ENCODE measurements at places on chromosomes 2 and 18.

- no peak for DNase-seq
Measured at GRCh38 chr2:232030229-232030628, 68.7 kb downstream of the DIS3L2 start.

DNA sequence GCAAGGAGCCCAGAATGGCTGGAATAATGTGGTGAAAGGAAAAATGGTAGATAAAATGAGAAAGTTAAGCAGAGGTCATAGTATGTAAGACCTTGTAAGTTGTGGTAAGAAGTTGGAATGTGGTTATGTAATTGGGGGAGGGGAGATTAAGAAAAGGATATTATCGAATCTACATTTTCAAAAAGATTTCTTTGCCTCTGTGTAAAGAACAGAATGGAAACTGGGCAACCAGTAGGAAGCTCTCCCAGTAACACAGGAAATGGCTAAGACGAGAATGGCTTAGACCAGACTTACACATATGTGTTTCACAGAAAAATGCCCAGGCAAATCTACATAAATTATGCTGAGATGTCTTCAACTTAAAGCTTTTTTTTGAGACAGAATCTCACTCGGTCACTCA is 13.2 kb downstream of the MEMO1 start:
- DNase-seq, result no peak

- no peak for DNase-seq
Measured at GRCh38 chr2:198913394-198914152, 544.2 kb downstream of the SATB2 start.

GRCh38 chr2:11093467-11093866 is 61.8 kb upstream of the SLC66A3 start:
- DNase-seq, result peak; percentile 74

DNA sequence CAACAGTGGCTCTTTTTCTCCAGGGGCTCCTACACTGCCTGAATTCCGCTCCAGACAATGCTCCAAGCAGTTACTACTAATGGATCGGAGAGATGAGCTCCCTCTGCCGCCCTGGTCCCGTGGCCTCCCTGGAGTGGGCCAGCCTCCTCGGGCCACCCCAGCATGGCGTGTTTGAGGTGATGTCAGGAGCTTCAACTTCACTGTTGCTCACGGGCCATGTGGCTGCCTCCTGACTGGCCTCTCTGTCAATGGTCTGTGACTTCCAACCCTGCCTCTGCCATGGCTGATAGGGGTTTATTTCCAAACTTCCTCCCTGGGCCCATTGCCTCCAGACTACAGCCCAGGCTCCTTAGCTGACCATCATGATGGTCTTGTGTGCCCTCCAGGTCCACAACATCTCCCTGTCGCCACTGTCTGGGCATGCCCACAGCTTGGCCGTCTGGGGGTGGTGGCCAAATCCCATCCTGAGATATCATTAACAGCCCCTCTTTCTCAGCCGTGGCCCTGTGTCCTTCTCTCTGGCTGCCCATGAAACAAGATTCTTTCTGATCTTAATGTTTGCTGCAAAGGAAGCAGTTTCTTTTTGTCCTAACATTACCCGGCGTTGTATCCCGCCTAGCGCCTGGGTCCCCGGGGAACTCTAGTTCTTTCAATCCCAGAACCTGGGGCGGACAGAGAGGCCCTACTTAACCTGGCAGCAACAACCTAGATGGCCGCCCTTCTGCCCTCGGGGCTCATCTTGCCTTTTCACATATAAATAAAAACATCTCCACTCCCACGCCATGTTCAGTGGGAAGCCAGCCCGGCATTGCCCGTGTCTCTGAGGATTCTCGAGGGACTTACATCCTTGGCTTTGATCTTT is 38.1 kb downstream of the ATOH8 start:
- DNase-seq, result peak; percentile 83

GRCh38 chr2:52084759-52085158 is 1052.8 kb upstream of the NRXN1 start:
- DNase-seq, result no peak

DNA sequence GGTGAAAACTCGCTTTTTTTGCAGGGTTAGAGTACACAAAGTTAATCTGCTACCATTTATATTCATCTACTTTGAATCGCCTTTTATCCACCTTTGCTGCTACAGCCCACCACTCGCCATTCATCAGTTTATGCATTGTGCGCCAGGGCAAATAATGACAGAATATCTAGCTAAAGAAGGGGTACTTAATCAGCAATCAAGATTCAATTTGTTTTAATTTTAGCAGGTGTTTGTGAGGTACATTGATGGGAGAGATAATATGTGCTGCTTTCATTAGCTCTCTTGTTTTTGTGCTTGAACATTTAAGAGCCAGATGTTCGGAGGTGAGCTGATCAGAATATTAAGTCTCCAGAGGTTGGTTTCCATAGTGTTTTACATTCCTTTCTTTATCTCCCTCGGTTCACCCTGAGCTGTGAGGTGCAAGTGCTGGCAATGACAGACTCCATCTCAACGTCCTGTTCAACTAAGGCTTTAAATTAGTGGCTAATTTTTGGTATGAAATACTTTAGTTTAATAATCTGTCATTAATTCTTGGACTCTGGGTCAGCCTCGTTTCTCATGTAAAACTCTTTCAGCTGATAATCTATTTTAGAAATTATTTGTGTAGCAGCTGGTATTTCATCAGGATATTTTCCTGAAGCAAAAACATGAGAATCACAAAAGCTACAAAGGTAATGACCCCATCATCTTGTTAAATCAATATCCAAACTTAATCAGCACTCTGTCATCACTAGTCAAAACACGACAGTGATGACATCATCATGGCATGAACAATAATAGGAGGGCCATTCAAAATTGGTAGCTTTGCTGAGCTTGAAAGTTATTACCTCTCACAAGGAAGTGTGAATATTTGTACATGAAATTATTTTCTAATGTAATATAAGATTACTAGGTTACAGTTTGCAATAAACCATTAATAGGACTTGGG is 479.9 kb upstream of the FANCL start:
- DNase-seq, result no peak
